ENCODE measurements at places on chromosomes 6 and 20.

DNA sequence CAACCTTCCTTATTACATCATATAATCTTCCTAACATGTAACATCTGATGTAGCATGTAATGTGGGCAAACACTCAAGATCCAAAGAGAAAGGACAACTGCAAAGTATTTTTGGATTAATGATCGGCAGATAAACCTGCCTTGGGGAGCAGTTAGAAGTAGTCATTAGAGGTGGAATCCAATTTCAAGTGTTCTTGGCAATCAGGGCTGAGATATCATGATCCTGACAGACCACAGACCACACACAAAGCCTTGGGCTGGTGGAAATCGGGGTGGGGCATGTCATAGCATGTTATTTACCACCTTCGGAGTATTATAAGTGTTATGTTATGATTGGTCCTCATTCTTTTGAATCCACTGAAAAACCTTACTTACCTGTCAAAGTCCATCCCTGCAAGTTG lies 16.3 kb downstream of the NCOA5 start:
- DNase-seq = no peak

DNA sequence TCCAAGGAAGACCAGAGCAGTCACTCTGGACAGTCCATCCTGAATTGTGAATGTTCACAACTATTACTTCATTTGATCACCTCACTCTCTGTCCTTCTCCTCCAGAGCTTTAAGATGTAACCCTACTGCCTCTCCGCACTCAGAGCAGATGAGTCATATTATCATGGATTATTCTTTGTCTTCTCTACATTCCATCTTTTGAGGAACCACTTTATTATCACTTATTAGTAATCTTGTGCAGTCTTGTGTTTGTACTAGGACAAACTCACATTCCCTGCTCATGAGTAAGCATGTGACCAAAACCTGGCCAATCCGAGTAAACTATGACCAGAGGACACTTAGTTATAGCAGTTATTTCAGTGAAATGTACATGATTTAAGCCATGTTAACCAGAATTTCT lies 401.5 kb upstream of the ADGRB3 start:
- DNase-seq = no peak

GRCh38 chr6:157614026-157614568 lies 208.9 kb upstream of the SNX9 start:
- no peak for DNase-seq

DNA sequence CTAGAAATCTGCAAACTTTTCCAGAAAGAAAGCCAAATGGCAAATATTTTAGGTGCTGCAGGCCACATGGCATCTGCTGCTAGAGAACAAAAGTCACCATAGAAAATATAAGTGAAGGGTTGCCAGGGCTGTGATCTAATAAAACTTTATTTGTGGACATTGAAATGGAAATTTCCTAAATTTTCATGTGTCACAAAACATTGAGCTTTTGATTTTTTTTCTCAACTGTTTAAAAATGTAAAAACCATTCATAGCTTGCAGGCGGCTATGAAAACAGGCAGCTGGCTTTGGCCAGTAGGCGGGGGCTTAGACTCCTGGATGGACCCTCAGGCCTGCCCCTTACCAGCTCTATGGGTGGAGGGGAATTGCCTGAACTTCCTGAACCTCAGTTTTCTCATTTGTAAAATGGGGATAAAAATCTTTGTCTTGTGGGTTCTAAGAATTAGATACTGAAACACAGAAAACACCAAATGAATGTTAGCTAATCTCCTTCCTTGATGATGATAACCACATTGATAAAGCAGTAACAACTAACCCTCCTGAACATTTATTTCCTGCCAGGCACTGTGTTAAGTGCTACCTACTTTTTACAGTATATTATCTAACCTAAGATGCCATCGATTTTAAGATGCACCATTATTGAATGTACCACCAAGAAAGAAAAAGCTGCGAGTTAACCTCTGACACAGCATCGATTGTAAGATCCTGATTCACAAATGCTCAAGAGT lies 85.5 kb downstream of the SLC22A23 start:
- no peak for DNase-seq

GRCh38 chr20:32589256-32589655 lies 4.1 kb upstream of the NOL4L start:
- DNase-seq = no peak

DNA sequence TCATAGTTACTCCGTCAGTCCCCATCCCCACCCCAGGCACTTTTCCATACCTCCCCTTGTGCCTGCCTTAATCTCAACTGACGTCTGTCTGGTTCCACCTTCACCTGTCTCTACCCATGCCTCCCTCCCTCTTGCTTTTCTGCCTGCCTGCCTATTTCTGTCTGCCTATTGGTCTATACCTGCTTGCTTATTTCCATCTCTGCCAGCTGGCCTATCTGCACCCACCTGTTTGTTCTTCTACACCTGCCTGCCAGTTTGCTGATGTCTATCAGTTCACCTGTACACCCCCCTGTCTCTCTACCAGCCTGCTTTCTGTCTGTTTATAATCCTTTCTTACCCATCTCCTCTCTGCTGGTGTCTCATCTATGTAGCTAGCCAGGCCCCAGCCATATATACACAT lies 87.5 kb downstream of the RALGAPA2 start:
- no peak for DNase-seq

GRCh38 chr6:56963043-56963442 lies 8.1 kb downstream of the BEND6 start:
- DNase-seq = no peak

DNA sequence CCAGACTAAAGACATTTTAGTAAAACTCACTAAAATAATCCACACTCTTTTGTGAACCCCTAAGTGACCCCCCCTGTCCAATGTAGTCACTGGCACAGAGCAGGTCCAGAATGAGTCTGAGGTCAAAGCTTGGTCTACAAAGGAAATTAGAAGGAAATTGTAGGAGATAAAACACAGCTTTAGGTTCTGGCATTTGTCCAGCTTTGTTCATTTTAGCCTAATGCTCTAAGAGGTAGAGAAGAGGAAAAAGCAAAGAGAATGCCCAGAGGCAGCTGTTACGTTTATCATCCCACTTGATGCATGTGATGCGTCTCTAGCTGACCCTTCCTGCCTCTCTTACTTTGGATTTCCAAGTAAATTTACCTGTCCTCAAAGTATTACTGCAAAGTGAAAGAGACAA lies 62.5 kb downstream of the CNKSR3 start:
- DNase-seq = no peak

GRCh38 chr20:43691928-43692524 lies 25.1 kb downstream of the MYBL2 start:
- DNase-seq = no peak

GRCh38 chr20:59010995-59011873 lies 4.2 kb upstream of the CTSZ start:
- no peak for DNase-seq

- no peak for DNase-seq
Measured at GRCh38 chr6:121828146-121828886, 392.9 kb downstream of the GJA1 start.

GRCh38 chr6:163346497-163346961 lies 68.0 kb upstream of the QKI start:
- no peak for DNase-seq

DNA sequence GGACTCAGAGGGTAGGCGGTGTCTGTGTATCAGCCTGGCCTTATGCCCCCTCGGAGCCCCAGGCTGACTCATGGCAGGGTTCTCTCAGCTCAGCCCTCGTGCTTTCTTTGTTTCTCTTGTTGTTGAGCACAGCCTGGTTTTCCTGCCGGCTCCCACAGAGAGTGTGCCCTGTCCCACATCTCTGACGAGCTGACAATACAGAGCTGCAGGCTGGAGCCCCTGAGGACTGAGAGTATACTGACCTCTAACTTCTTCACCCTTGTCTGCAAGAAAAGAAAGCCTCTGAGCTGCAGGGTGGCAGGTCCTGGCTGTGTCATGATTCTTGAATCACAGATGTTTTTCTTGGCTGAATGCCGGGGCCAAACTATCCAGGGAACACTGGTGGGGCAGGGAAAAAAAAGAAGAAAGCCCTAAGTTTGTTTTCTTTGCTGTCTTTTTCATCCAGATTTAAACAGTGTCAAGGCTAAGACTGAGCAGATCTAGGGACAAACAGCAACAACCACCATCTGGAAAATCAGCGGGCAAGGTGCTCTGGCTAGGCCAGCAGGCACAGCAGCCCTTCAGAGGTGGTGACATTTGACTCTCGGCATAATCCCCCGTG lies 63.3 kb upstream of the ZNF133 start:
- DNase-seq = peak; percentile 16

DNA sequence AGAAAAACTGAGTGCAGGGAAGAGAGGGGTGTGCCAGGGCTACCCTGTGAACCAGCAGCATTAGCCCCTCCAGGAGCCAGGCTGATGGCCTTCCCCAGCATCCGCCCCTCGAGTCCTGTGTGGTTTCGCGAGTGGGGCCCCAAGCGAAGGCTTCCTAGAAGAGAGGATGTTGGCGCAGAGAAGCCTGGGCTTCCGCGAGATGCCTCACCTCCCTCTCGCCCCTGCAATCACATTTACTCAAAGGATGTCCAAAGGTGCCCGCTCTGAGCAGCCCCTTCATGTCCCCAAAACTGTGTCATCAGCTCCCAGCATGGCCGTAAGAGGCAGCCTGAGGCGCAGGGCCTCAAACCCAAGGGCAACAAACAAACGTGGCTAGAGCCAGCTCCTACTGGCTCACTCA lies 111.7 kb downstream of the PREX1 start:
- DNase-seq = no peak

- DNase-seq = peak; percentile 5
Measured at GRCh38 chr6:117346142-117346930, 79.4 kb downstream of the ROS1 start.

GRCh38 chr20:34883087-34883688 lies 6.8 kb downstream of the ACSS2 start:
- DNase-seq = no peak

- no peak for DNase-seq
Measured at GRCh38 chr6:133277900-133278545, 36.9 kb downstream of the EYA4 start.

- DNase-seq = no peak
Measured at GRCh38 chr6:150639823-150640331, 40.2 kb downstream of the PLEKHG1 start.

DNA sequence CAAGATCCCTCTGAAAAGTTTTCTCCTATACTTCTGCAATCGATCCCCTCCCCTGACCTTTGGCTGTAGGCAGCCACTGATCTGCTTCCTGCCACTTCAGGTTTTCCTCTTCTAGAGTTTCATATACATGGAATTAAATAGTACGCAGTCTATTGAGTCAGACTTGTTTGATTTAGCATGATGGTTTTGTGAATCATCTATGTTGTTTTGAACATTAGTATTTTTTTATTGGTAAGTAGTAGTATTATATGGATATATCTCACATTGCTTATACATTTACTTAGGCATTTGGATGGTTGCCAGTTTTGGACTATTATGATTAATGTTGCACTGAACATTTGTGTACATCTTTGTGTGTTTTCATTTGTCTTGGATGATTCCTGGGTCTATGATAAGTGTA lies 518.0 kb downstream of the CD109 start:
- DNase-seq = no peak

GRCh38 chr6:52059821-52060220 lies 27.6 kb downstream of the PKHD1 start:
- no peak for DNase-seq

DNA sequence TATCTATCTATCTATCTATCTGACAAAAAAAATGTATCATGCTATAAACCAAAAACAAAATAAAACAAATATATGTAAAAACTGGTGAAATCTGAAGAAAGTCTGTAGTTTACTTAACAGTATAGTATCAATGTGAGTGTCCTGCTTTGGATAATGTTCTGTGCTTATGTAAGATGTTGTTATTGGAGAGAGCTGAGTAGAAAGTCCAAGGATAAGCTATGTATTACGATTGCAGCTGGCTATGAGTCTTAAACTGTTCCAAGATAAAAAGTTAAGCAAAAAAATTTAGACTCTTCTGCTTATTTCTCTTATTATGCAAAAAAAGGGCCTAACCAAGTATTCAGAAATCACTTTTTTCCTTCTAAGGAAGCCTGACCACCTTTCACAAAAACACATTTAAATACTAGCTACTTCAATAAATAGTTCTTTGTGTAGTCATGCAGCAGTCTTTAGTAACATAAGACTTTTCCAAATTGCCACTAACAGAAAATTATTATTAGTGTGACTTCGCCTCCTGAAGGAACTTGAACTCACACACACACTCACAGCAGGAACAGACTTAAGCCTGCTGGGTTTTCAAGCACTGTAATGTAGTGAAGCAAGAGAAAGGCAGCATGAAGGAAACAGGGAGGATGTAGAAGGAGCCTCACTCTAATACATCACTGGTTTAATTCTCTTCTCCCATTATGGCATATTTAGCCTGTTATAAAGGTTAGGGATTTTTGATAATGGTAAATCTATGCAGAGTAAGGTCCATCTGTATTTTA lies 265.8 kb upstream of the GJE1 start:
- DNase-seq = no peak

- peak; percentile 91 for DNase-seq
Measured at GRCh38 chr20:10469599-10469998, 34.5 kb downstream of the SLX4IP start.

- DNase-seq = no peak
Measured at GRCh38 chr6:39082310-39082709, 32.7 kb downstream of the SAYSD1 start.

DNA sequence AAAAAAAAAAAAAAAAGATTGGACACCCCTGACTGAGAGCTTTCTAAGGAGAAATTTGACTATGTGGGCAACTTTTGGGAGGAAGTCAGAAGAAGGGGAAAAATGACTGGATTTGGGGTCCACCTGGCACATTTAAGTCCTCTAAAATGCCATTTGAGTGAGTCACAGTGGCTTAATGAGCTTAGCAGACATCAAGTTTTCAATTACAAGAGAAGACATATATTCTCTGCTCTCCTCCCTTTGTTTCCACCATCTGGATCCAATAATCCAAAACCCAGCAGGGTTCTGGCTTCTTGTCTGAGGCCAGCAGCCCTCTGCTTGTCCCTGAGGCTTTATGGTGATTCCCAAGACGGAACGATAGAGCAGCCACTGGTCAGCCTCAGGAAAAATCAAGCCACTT lies 6.9 kb downstream of the PI3 start:
- DNase-seq = no peak

GRCh38 chr6:44682280-44682679 lies 294.8 kb downstream of the CDC5L start:
- DNase-seq = no peak

- DNase-seq = no peak
Measured at GRCh38 chr6:158643836-158644230, 710 bp downstream of the DYNLT1 start.

- no peak for DNase-seq
Measured at GRCh38 chr6:154247119-154247861, 109.3 kb downstream of the IPCEF1 start.

DNA sequence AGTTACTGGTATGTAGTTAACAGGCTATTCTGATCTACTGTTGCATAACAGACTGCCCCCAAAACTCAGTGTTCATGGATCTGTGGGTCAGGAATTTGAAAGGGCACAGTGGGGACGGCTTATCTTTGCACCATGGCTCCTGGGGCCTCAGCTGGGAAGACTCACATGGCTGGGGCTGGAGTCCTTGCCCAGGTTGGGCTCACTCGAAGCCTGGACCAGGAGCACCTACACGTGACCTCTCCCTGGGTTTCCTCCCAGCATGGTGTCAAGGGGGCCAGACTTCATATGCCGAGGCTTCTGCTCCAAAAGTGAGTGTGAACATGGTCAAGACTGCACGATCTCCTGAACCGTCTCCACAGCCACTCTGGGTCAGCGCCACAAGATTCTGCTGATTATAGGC lies 11.7 kb downstream of the SYNDIG1 start:
- DNase-seq = no peak
